ENCODE measurements at places on chromosomes 7 and 10. TPM values are rescaled to one million over a fixed set of nuclear protein-coding genes. Genes with fewer than 3 reads are reported as not detected.

The MALRD1 gene
- total RNA-seq: 0.49 TPM

The WDFY4 gene
- total RNA-seq: 1.8 TPM

The TRPV5 gene
- total RNA-seq: not detected

The VWC2 gene
- total RNA-seq: 0.04 TPM

The ABCA13 gene
- 0.07 TPM for total RNA-seq

The GATAD1 gene
- total RNA-seq: 26.3 TPM

The TMEM139 gene
- 1.3 TPM for total RNA-seq

The SORCS1 gene
- total RNA-seq: 0.18 TPM

The LIPJ gene
- 0.17 TPM for total RNA-seq

The GALNT17 gene
- 37.5 TPM for total RNA-seq

The CD36 gene
- total RNA-seq: 34.6 TPM

DNA sequence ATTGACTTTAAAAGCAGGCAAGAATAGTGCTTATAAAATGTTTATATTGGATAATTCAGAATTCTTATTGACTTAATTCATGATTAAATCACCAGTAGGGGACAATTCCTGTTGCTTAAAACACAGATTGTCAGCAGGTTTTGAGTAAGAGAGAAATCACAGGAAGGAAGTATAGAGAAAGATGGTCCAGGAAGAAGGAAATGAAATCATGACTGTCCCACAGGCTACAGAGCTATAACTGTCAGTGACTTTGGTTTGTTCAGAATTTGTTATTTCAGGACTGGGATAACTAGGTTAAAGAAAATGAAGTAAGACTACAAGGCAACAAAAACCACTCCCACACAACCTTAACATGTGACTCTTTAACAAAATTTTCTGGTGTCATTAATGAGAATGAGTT is 6.8 kb downstream of the GNGT1 start:
- DNase-seq: no peak
- no peaks in the 10 kb centered on the region for H3K27me3 ChIP-seq
- H3K4me1 ChIP-seq: no peaks in the 10 kb centered on the region
- no peak overlapping the region for H3K27ac ChIP-seq

- peak overlapping the region; percentile 84 for H3K27ac ChIP-seq
- H3K36me3 ChIP-seq: peaks cover 10% of the 10 kb centered on the region
- peak overlapping the region; percentile 30 for H3K4me3 ChIP-seq
- H3K4me1 ChIP-seq: peaks cover 20% of the 10 kb centered on the region
- no peaks in the 10 kb centered on the region for H3K27me3 ChIP-seq
- peak; percentile 56 for DNase-seq
Measured at GRCh38 chr7:74586258-74587175, 71.0 kb upstream of the GTF2I start.

DNA sequence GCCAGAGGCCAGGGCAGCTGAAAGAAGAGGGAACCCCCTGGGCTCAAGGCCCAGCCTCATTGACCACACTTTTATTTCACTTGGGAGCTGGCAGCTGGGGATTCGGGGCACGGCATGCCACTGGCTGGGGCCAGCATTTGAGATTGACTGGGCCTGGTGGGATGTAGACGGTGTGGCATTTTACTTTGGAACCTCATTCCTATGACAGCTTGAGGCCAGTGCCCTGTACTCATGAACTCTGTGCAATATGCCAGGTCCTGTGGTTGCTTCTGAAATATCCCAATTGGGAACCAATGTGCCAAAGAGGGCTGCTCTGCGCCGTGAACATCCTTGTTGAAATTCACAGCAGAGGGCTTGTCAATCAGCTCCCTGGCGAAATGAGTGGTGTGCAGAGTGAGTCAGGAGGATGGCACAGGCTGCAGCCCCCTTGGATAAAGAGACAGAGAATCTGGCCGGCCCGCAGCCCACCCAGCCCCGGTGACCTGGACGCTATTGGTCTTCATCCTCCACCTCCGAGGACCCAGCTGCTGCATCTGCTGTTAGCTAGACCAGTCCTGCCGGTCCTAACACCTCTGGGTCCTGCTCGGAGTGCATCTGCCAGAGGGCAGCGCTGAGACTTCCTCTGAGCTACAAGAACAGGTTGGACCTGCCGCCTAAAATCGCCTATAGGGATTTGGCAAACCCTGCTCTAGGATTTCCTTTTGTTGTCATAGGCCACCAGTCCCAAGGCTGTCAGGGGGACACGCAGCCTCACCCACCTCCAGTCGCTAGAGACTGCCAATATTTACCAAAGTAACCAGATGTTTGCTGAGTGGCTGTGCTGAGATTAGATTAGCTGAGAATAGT is 58.0 kb downstream of the PRKAG2 start:
- no peaks in the 10 kb centered on the region for H3K36me3 ChIP-seq
- no peak overlapping the region for H3K27ac ChIP-seq
- H3K4me1 ChIP-seq: peaks cover 8% of the 10 kb centered on the region
- no peak for DNase-seq

- no peaks in the 10 kb centered on the region for H3K36me3 ChIP-seq
- no peaks in the 10 kb centered on the region for H3K27me3 ChIP-seq
- H3K4me3 ChIP-seq: no peak overlapping the region
Measured at GRCh38 chr10:72753760-72754231, 61.9 kb downstream of the MCU start.

GRCh38 chr7:21192657-21193056 is 235.2 kb upstream of the SP4 start:
- no peaks in the 10 kb centered on the region for H3K27me3 ChIP-seq
- no peak overlapping the region for H3K27ac ChIP-seq
- no peaks in the 10 kb centered on the region for H3K36me3 ChIP-seq
- no peak overlapping the region for H3K4me3 ChIP-seq

DNA sequence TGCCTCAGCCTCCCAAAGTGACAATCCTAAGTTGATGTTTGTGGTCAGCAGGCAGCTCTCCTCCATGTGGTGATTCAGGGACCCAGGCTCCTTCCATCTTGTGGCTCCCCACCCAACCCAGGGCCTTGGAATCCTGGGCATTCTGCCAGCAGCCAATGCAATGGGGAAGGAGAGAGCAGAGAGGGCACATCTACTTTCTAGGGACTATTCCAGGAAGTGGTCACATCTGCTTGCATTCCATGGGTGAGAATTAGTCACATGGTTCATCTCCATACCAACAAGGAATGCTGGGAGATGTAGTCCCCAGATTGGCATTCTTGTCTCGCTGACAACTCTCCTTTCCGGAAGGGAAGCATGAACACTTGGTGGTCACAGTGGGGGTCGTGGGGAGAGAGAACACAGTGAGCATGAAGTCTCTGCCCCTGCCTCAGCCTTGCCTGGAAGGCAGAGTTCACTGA is 9.9 kb upstream of the SRRM3 start:
- no peak overlapping the region for H3K27ac ChIP-seq
- H3K36me3 ChIP-seq: no peaks in the 10 kb centered on the region
- H3K4me3 ChIP-seq: no peak overlapping the region
- no peak for DNase-seq
- no peaks in the 10 kb centered on the region for H3K27me3 ChIP-seq

GRCh38 chr7:2787251-2787951 is 56.7 kb downstream of the GNA12 start:
- H3K4me3 ChIP-seq: no peak overlapping the region
- H3K27me3 ChIP-seq: no peaks in the 10 kb centered on the region
- peak; percentile 42 for DNase-seq
- no peaks in the 10 kb centered on the region for H3K4me1 ChIP-seq
- no peaks in the 10 kb centered on the region for H3K36me3 ChIP-seq

- no peaks in the 10 kb centered on the region for H3K27me3 ChIP-seq
- no peaks in the 10 kb centered on the region for H3K4me1 ChIP-seq
- no peak for DNase-seq
- H3K4me3 ChIP-seq: no peak overlapping the region
Measured at GRCh38 chr7:102005933-102006480, 188.6 kb downstream of the CUX1 start.

- H3K27me3 ChIP-seq: no peaks in the 10 kb centered on the region
- no peak overlapping the region for H3K27ac ChIP-seq
Measured at GRCh38 chr10:110422548-110422947, 75.2 kb upstream of the DUSP5 start.

- H3K4me1 ChIP-seq: no peaks in the 10 kb centered on the region
- H3K27me3 ChIP-seq: no peaks in the 10 kb centered on the region
- no peaks in the 10 kb centered on the region for H3K36me3 ChIP-seq
- H3K4me3 ChIP-seq: no peak overlapping the region
- H3K27ac ChIP-seq: no peak overlapping the region
- DNase-seq: no peak
Measured at GRCh38 chr10:127102176-127102575, 94.2 kb downstream of the INSYN2A start.

DNA sequence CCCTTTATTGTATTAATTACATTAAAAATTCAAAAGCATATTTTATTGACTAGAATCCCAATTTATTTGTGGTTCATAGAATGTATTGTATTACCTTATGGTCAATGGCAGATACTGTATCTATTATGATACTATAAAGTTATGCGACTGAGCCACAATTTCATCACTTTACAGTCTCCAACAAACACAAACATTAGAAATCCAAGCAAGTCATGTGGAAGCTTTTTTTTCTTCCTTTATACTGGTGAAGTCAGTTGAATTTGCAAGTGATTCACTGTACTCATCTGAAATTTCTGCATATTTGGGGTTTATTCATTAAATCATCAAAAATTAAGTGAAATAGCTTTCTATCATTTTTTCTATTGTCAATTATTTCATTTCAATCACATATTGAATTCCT is 54.3 kb downstream of the BMPER start:
- H3K27me3 ChIP-seq: no peaks in the 10 kb centered on the region
- no peak overlapping the region for H3K27ac ChIP-seq
- no peaks in the 10 kb centered on the region for H3K4me1 ChIP-seq
- no peak for DNase-seq
- no peak overlapping the region for H3K4me3 ChIP-seq

DNA sequence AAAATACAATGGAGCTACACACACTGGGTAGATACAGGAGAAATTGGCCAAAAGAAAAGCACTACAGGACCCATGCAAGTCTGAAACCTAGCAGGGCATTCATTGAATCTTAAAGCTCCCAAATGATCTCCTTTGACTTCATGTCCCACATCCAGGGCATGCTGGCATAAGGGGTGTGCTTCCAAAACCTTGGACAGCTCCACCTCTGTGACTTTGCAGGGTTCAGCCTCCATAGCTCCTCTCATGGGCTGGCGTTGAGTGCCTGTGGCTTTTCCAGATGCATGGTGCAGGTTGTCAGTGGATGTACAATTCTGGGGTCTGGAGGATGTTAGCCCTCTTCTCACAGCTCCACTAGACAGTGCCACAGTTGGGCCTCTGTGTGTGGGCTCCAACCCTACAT is 626.3 kb upstream of the POT1 start:
- no peak overlapping the region for H3K27ac ChIP-seq
- H3K4me3 ChIP-seq: no peak overlapping the region
- no peaks in the 10 kb centered on the region for H3K4me1 ChIP-seq
- no peaks in the 10 kb centered on the region for H3K27me3 ChIP-seq
- H3K36me3 ChIP-seq: no peaks in the 10 kb centered on the region

GRCh38 chr10:86061278-86062197 is 305.1 kb downstream of the GRID1 start:
- DNase-seq: no peak
- no peaks in the 10 kb centered on the region for H3K27me3 ChIP-seq
- no peaks in the 10 kb centered on the region for H3K4me1 ChIP-seq
- H3K36me3 ChIP-seq: no peaks in the 10 kb centered on the region

DNA sequence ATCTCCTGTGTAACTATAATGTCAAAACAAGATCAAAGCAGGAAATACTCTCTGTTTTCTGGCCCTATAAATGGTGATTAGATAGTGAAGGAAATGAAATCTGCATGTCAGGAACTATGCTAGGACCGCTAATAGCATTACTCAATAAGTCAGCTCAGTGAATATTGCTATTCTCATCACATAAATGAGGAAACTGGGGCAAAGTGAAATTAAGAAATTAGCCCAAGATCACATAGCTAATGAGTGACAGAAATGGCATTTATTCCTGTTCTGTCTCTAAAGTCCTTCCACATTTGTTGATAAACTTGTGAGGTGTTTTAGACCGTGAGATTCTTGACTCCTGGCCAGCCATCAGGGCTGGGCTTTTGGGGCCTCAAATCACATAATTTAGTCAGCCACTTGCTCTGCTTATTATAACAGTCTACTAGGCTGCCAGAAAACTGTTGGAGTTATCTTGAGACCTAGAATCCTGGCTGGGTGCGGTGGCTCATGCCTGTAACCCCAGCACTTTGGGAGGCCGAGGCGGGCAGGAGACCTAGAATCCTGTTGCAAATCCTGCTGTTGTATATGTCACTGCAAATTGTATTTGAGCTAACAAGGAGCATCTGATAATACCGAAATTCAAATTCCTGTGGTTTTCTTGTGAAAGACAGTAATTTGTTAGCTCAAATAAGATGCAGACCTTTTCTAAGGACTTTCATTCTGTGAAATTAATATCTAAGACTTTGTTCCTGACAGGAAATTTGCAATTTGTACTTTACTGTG is 66.5 kb upstream of the SHTN1 start:
- peaks cover 17% of the 10 kb centered on the region for H3K27me3 ChIP-seq
- H3K36me3 ChIP-seq: no peaks in the 10 kb centered on the region
- no peak overlapping the region for H3K27ac ChIP-seq
- no peak for DNase-seq

- H3K27me3 ChIP-seq: no peaks in the 10 kb centered on the region
- no peak for DNase-seq
- no peak overlapping the region for H3K4me3 ChIP-seq
- no peaks in the 10 kb centered on the region for H3K4me1 ChIP-seq
Measured at GRCh38 chr7:125122173-125122572, 192.5 kb upstream of the POT1 start.

DNA sequence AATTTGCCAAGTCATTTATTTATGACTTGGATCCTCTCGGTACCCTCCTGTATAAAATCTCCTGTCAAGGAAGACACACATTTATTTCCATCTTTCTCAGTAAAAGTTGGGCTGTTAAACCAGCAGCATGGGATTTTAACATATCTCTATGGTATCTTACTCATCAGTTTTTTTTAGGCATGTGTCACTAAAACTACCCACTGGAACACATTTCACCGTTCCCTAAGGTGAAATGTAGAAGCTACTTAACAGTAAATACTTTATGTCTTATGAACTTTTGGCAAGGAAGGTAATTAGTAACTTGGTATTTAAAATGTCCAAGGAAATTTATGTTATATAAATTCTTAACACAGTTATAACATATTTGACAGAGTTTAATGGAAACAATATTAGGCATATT is 152.5 kb upstream of the HDAC9 start:
- no peaks in the 10 kb centered on the region for H3K27me3 ChIP-seq
- no peak overlapping the region for H3K4me3 ChIP-seq
- no peak overlapping the region for H3K27ac ChIP-seq
- no peaks in the 10 kb centered on the region for H3K4me1 ChIP-seq
- no peak for DNase-seq

GRCh38 chr10:49109669-49110340 is 5.5 kb downstream of the VSTM4 start:
- no peak overlapping the region for H3K4me3 ChIP-seq
- no peak overlapping the region for H3K27ac ChIP-seq
- H3K4me1 ChIP-seq: peaks cover 70% of the 10 kb centered on the region
- peak; percentile 65 for DNase-seq

- H3K36me3 ChIP-seq: no peaks in the 10 kb centered on the region
- no peak overlapping the region for H3K4me3 ChIP-seq
- H3K27ac ChIP-seq: no peak overlapping the region
- DNase-seq: no peak
- no peaks in the 10 kb centered on the region for H3K27me3 ChIP-seq
Measured at GRCh38 chr10:114301951-114302710, 63.1 kb downstream of the VWA2 start.
